Stimulated activated CD4-positive, alpha-beta T cell treated with anti-CD3 and anti-CD28 coated beads, Interleukin-15, amount 100 ng/mL, for 1 hour (primary cell): ENCODE measurements at places on chromosomes 13 and 19.

GRCh38 chr13:27960362-27961226 lies 8.5 kb downstream of the CDX2 start:
- DNase-seq = no peak

DNA sequence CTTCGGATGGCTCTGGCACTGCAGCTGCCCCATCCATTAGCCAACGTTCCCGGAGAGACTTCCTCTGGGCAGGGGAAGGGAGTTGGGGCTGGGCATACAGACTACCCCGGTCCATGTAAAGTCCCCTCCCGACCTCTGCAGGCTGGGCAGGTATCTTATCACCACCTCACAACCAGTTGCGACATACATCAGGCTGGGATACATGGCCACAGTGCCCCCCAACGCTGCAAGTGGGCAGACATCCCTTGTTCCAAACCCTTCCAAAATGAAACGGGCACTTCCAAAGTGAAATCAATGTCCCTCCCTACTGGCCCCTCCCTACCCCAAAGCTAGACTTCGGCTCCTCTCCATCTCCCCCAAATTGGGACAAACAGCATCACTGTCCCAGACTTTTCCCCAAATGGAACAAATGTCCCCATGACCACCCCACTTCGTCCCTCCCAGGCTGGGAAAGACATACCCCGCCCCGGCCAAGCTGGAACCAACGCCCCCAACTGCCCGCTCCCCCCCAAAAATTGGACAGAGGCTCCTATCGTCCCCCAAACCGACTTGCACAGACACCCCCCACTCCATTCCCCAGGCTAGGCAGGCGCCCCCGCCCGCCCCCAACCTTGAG lies 5.0 kb downstream of the PALM3 start:
- no peak for DNase-seq

DNA sequence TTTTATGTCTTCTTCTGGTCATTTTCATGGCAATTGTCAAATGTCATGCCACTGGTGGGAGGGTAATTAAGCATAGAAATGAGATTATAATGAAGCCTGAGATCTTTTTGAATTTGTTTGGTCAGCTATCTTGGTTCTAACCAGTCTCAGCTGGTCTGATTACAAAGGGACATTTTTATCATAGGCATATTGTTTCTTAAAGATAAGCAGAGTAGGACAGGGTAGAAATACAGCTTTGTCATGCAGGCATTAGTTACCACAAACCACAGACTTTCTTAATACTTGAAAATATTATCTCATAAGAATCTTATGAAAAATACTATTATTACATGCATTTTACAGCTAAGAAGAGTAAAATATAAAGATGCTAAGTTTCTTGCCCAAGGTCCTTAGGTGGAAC lies 1761.5 kb downstream of the PCDH9 start:
- no peak for DNase-seq

GRCh38 chr13:39341251-39341650 lies 261.7 kb downstream of the LHFPL6 start:
- no peak for DNase-seq

DNA sequence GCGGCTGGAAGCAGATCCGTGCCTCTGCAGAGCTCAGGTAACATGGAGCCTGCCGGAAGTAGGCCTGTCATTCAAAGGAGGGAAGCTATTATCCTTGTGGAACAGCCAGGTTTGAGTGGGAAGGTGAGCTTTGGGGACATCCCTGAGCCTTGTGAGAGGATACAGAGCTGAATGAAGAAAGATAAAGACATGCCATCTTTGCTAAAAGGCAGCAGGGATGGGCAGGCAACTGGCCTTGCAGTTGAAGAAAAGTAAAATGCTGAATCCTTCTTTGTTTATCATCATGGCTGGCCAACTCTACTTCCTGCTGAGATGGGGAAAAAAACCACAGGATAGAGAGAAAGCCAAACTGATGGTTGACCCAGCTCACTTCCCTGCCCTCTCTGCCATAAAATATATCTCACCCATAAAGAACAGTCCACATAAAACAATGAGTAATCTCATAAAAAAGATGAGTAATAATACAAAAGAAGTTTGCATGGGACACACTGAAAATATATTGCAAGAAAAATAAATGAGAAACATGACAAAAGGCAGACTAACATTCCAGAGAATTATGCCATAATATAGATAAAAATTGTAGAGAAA lies 226.3 kb downstream of the DLEU7 start:
- DNase-seq = no peak

- no peak for DNase-seq
These were observed 12.4 kb downstream of the MTRF1 start for GRCh38 chr13:41250993-41251392.

DNA sequence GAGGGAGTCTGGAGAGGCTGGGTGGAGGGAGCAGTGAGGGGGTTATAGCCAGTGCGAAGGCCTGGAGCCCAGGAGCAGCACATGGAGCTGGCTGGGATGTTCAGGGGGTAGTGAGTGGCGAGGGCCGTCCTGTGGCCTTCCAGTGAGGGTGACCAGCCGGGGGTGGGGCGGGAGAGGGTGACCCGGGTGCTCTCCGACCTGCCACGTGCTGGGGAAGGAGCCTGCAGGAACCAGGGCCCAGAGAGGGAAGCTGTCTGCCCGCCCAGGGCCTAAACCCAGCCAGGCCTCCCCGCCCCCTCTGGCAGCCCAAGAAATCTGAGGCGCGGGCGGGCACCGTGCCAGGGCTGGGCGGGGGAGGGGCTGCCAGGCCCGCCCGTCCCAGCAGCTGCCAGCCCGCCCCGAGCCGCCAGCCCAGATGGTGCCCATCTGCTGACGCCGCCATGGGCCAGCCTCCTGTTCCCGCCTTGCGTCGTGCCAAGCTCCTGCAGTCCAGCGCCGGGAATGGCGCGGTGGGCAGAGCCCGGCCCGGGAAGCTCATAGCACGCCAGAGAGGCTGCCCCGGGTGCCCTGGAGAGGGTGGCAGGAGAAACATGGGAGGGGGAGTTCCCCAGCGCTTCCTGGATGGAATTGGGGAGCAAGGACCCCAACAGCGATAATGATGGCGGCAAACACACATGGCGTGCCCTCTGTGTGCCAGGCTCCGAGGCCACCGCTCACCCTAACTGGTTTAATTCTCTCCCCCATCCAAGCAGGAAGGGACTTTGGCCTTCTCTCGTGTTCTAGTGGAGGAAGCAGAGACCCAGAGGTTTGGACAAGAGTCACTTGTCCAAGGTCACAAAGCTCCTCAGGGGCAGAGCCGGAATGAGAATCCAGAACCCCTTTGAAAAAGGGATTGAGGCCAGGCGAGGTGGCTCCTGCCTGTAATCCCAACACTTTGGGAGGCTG lies 21.5 kb downstream of the NFIC start:
- DNase-seq = no peak

DNA sequence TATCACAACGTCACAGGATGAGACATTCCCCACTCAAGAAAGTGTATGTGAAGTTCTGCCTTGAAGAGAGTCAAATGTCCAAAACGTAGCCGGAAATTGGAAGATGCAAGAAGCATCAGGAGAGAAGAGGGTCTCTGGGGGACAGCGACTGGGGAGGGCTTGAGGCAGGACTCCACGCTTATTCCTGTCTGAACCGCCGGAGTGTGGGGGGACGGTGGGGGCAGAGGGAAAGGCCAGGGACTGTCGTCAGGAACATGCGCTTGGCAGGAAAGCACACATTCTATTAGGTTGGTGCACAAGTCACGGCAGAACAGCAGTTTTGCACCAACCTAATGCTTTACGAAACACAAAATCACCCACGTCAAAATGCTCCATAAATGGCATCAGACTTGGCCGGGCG lies 95.3 kb upstream of the TM9SF2 start:
- no peak for DNase-seq

DNA sequence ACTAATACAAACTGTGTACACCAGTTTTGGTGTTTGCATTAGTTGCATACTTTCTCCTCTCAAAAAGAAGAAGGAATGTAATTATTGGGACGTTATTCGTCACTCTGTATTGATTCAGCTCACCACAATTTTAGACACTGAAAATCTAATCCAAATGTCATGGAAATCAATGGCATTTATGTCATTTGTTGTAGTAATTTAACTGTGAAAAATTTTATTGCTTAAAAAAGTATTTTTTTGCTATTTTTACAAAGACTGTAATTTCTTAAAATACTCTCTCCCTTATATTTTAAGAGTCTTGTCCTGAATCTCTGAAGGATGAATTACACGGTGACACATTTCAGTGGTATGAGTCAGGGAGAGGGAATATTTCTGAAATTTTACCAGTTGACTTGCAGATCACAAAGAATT lies 2117.6 kb downstream of the PCDH9 start:
- no peak for DNase-seq

- peak; percentile 51 for DNase-seq
These were observed at the start of gene NAT14 for GRCh38 chr19:55484593-55485438. Gene NAT14 (plus strand): TSS chr19:55485188. CDS start chr19:55485709, 521 bp downstream.

DNA sequence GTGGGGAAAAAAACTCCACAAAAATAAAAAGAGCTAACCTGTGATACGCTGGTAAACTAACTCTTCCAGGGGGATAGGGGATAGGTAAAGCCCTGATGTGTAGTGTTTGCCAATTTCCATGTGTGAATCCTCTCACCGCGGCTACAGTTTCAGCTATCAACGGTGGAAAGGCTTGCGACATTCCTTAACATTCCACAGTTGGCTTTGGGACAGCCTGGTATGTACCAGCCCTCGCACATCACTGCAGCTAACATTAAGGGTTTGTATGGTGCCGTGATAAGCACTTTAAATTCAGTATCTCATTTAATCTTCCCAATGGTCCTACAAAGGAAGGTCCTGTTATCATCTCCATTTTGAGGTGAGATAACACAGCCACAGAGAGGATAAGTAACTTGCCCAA lies 112.4 kb downstream of the KATNAL1 start:
- no peak for DNase-seq

- no peak for DNase-seq
These were observed 3.8 kb downstream of the ELAVL1 start for GRCh38 chr19:8001651-8001994.

DNA sequence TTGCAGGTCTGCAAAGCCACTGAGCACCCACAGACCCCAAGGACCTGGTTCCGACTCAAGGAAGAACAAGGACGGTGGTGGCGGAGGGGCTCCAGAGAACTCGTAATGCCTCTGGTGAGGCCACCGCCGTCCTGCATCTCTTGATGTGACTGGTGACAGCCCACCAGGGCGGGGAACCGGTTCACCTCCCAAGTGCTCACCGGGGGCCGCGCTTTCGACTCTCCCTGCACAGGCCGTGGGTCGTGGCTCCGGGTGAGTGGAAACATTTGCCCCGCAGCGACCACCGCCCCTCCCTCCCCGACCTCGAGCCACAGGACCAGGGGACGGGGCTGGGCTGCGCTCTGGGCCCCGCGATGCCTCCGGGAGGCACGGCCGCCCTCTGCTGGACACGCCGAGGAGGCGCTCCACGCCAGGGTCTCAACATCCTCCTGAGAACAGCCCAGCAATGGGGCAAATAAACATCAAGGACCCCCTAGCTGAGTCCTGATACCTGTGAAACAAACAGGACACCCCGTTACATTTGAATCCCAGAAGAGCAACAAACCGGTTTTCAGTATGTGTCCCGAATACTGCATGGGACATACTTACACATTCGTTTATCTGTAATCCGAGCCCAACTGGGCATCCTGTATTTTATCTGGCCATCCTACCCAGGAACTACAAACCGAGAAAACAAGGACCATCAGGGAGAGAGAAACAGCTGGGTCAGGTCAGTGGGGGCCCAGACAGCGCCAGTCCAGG lies 3.9 kb upstream of the PLPP2 start:
- DNase-seq = no peak

DNA sequence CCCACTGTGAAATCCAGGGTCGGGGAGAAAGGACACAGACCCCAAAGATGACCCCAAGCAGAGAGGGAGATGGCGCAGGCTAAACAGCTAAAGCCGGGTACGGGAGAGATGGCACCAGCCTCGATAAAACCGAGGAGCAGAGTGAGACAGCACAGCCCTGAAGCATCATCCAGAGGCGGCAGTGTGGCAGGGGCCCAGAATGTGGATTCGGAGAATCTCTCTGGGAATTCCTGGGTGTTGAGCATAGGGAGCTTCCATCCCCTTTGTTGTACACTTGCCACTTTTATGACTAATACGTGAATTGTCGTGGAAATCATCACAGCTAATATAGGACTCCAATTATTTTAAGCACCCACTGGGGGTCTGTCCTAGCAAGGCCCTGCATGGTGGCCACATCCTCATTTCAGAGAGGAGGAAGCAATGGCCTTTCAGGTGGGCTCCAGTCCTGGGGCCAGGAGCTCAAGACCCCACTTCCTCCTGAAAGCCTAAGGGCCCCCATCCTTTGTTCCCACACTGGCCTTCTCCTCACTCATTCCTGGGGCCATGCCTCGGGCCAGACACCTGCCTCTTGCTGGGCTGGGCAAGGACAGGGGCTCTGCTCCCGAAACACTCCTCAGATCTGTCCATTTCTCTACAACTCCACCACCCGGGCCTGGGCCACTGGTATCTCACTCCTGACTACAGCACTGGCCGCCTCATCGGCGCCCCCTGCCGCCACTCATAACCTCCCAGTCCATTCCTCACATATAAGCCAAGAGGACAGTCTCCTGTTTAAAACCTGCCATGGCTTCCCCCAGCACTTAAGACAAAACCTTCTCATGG lies 29.3 kb upstream of the ATP1A3 start:
- DNase-seq = no peak

DNA sequence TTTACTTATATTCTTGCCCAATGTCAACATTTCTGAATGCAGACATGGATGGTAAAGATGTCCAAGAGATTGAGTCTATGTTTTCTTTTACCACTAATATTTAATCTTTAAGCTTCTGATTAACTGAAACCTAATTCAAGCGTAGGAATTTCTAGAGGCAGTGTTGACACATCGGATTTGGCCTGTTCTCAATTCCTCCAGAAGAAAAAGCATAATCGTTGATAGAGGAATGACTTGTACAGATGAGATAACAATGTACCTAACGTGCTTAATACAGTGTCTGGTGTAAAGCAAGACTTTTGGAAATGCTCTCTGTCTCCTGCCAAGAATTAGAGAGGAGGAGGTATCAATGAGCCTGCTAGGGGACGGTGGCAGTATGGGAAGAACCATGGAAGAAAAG lies 35.2 kb downstream of the SLC15A1 start:
- DNase-seq = no peak

DNA sequence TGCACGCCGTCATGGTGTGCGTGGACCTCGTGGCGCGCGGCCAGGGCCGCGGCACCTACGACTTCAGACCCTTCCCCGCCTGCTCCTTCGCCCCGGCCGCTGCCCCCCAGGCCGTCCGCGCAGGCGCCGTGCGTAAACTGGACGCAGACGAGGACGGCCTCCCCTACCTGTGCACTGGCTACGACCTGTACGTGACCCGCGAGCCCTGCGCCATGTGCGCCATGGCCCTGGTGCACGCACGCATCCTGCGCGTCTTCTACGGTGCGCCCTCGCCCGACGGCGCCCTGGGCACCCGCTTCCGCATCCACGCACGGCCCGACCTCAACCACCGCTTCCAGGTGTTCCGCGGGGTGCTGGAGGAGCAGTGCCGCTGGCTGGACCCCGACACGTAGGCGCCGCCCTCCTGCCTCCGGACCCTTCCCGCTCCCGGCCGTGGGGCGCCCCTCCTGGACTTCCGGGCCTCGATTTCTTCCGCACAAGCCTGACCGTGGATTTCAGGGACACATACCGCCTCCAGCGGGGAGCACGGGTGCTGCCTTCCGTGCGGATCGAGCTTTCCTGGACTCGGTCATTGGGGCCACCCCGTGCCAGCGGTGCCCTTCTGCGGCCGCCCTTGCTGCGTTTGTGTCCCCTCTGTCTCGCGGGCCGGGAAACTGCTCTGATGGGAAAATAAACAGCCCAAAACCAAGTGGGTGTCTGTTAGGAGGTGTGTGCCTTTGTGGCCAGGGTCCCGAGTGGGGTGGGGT lies 7.7 kb downstream of the ADAT3 start:
- DNase-seq = no peak

- no peak for DNase-seq
These were observed 50.7 kb upstream of the PNMA8B start for GRCh38 chr19:46546194-46546896.
